ACHN (cell line): ENCODE measurements at places on chromosomes 5 and 9.
A peak's percentile ranks its signal among the peaks of the same experiment; 100 is the strongest.

DNA sequence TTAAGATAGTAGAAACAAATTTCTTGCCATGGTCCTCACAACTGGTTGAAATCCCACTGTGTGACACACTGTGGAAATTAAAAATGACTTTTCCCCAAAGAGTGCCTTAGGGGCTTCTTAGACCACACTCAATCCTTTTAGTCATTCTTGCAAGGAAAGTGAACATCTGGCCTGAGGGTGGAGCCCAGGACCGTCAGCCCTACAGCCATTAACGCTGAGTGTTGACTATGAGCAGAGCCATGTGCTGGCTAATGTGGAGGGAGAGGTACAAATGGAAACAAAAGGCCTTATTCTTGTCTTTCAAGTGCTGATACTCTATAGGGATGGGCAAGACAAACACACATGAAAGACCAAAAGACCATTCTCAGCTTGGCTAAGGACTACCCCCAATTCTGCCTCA, 456.5 kb downstream of the ZSWIM6 start:
- no peak for DNase-seq

- DNase-seq = peak; percentile 7
These were observed 139.6 kb downstream of the RASEF start for GRCh38 chr9:82923092-82923911.

GRCh38 chr5:124444147-124444775, 302.2 kb downstream of the ZNF608 start:
- no peak for DNase-seq

GRCh38 chr9:20872340-20872977, 159.0 kb downstream of the HACD4 start:
- no peak for DNase-seq

DNA sequence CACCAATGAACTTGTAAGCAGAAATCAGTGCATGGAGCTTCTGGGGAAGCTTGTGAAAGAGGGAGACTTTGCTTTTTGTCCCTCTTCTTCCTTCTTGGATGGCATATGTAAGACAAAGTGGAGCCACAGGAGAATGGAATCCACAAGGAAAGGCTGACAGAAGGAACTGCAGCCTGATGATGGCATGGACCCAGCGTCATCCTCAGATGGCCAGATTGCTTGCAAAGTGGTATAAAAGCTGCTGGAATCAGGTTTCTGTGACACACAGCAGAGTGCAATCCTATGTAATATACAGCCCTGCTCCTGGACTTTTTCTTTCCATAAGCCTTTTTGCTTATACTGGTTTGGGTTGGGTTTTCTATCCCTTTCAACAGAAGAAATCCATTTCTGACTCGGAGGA, 31.4 kb upstream of the SPARC start:
- no peak for DNase-seq

DNA sequence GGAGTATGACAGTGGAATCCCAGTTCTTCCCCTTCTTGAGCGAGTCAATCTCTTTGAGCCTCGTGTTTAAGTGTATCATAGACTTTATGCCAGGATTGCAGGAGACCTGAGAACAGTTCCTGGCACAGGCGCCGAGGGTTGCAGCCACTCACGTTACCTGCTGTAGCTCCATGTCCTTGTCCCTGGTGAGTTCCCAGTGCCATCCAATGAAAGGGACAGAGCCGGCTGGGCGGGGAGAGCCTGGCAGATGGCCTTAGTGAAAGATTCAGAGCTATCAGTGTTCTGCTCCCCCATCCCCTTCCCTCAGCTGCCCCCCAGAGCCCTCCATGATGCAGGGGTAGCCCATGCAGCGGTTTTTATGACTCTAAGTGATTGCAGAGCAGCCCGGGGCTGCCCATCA, 554.0 kb downstream of the BNC2 start:
- DNase-seq = no peak

DNA sequence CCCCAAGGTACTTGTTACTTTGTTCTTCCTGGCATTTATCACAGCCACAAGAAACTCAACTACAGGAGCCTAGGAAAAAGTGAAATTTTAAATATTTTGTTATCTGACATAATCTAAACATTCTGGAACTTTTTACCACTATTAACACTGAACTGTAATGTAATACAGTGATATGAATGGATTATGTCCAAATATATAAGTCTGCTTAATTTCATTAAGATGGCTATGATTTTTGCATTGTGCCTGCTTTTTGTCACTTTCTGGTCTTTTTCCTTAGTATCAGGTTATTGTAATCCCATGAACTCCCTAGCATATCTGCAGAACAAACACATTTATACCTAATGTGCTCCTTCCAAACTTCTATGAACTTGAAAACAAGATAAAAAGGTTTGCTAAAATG, 35.8 kb downstream of the PJA2 start:
- DNase-seq = no peak

- DNase-seq = no peak
These were observed 27.9 kb downstream of the FBXW11 start for GRCh38 chr5:171978519-171978918.

- no peak for DNase-seq
These were observed 2.8 kb downstream of the SNCB start for GRCh38 chr5:176627582-176627981.
